ENCODE measurements at places on chromosomes 11 and 22.
A peak's percentile ranks its signal among the peaks of the same experiment; 100 is the strongest.

DNA sequence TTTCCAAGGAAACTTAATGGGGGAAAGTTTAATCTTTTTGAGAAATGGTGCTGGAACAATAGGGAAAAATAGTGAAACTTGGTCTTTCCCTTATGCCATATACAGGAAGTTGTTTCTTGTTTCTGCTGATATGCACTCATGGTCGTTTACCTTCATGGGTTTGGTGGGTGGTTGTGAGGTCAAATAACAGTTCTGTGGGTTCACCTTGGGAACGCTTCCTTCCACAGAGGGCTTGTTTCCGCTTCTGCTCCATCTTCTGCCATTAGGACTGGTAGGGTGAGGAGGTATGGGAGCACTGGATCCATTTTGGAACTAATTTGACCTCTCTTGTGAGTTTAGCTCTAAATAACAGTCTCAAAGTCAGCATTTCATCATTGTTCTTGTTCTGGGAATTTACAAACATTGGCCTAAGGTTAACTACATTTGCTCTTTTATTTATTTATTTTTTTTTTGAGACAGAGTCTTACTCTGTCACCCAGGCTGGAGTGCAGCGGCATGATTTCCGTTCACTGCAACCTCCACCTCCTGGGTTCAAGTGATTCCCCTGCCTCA is 17.6 kb upstream of the RELA start:
- DNase-seq = no peak

- no peak for DNase-seq
Measured at GRCh38 chr11:4125141-4125540, 30.5 kb downstream of the RRM1 start.

DNA sequence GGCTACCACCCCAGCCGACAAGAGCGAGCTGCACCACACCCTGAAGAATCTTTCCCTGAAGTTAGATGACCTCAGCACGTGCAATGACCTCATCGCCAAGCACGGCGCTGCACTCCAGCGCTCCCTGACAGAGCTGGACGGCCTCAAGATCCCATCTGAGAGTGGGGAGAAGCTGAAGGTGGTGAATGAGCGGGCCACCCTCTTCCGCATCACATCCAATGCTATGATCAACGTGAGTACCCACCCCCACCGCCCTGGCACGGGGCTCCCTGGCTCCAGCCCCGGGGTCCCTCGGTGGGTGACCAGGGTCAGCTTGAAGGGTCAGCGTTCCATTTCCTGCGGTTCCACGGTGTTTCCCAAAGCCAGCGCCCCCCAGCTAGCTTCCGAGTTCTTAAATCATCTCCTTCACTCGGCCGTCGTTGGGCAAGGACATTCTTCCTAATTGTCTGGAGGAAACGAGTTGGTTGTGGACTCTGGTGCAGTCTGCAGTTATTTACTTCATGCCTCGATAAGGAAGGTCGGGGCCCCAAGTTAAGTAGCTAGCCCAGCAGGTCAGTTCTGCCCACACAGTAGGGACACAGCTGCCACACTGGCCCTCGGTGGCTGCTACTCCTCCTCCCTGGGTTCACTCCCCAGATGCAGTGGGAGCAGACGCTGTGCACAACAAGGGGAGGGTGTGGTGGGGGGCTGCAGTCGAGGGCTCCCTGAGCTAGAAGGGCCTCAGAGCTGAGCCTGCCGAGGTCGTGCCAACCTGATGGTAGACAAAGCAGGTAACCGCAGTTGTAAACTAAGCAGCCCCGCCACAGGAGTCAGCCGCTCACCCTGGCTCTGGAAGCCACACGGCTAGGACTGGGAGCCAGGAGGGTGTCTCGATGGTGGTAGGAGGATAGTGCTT is 97.9 kb downstream of the MORC2 start:
- DNase-seq = no peak

GRCh38 chr11:126764231-126764630 is 236.3 kb downstream of the KIRREL3 start:
- no peak for DNase-seq

GRCh38 chr11:3002351-3002861 is 10.3 kb upstream of the NAP1L4 start:
- no peak for DNase-seq

DNA sequence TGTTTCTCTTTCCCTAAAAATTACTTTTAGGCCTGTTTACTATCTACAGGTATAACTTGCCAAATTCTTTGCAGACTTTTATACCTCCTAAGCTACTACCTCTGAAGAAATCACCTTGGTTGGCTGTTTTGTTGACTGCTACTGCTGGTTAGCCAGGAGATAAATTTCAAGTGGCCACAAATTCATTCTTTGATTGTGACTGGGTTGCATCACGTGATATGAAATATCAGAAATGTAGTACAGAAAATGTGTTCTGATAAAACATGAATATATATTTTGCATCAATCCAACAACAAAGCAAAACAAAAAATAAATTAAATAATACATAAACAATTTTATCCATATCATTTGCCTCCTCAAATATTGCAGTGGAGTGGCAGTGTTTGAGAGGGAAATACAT is 291.1 kb downstream of the CNTN5 start:
- no peak for DNase-seq

GRCh38 chr11:46438211-46438610 is 46.6 kb upstream of the CHRM4 start:
- no peak for DNase-seq

- no peak for DNase-seq
Measured at GRCh38 chr11:130829920-130830511, 86.3 kb downstream of the SNX19 start.

DNA sequence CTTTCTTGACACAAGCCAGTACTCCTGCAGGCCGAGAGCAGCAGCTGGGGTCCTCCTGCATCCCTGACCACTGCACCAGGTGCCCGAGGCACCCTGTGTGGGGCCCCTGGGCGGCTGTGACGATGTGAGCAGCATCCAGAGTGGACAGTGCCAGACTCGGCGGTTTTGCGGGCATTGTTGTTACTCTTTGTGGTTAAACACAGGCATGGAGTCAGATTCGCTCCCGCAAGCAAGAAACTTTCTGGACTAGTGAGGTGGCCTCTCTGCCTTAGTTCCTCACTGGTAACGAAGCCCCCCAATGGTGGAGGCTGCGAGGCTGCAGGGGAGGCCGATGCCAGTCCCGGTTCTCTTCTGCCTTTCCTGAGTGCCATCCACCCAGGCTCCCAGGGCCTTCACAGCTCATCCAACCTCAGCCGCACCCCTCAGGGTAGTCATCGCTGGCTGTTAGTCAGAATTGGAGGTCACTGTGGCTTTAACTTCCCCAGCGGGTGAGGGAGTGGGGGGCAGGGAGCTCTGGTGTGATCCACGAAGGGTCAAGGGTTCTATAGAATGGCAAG is 3.7 kb upstream of the CLDN5 start:
- no peak for DNase-seq

DNA sequence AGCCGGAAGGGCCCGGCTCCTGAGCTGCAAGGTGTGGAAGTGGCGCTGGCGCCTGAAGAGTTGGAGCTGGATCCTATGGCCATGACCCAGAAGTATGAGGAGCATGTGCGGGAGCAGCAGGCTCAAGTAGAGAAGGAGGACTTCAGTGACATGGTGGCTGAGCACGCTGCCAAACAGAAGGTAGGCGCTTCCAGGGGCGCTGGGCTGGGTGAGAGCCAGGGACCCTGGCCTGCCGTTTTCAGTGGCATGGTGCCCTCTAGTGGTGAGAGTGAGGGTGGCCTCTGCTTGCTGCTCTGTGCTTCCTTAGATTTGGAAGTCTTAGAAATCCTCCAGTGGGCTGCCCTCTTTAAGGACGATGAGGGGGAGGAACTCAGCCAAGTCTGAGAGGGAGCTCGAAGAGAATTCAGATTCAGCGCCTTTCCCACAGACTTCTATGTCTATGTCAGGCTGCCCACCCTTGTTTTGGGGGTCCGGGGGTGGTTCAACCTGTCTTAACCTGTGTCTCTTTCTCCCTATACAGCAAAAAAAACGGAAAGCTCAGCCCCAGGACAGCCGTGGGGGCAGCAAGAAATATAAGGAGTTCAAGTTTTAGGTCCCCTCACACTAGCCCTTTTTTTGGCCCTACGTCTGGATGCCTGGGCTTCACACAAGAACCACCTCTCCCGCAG is 1.8 kb upstream of the PACS1 start:
- no peak for DNase-seq

DNA sequence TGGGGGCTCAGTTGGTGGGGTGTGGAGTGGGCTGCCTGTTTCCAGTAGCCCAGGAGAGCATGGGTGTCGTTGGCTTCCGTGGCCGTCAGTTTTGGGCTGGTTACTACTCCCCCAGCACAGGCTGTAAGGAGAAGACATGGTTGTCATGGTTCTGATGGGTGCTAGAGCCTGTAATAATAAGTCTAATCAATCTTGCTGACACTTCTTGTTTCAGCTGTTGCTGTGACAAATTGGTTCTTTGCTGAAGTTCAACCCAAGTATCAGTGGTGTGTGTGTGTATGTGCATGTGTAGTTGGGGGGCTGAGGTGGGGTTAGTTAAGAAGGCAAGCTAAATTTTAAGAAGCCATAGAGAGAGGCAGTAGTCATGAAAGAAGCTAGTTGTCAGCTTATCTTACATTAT is 61.3 kb upstream of the DBX1 start:
- no peak for DNase-seq

GRCh38 chr11:11898648-11899047 is 56.9 kb downstream of the USP47 start:
- DNase-seq = no peak

DNA sequence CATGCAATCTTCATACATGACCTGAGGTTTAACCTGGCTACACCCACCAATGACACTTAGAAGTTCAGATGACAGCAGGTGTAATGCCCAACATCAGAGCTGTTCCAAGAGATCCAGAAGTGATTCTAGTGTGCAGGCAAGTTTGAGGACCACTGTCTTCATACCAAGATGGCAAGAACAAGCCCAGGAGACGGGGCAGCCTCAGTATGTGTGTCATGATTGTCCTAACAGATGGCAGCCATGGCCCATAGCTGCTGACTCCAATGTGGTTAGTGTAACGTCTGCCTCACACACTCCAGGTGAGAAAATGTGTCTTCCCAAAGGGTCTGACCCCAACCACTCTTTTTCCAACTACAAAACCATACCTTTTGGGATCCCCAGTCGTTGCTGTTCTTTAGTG is 97.3 kb downstream of the ETS1 start:
- DNase-seq = no peak

- peak; percentile 8 for DNase-seq
Measured at GRCh38 chr11:84673753-84674152, 953.4 kb downstream of the DLG2 start.

DNA sequence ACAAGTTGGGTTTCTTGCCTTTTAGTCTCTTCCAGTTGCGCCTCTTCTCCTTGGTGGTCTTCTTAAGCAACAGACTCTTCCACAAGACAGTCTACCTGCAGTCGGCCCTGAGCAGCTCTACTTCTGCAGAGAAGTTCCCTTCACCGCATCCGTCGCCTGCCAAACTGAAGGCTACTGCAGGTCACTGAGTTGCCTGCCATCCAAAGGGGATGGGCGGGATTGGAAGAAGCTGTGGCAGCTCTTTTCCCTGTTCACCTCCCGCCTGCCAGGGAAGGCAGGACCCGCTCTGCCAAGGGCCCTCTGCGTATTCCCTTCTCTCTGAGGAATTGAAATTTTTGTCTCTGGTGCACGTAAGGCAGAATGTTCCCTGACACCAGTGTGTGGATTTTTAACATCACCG is 9.2 kb upstream of the STT3A start:
- DNase-seq = no peak

- no peak for DNase-seq
Measured at GRCh38 chr22:22316589-22316988, 72.0 kb downstream of the VPREB1 start.

DNA sequence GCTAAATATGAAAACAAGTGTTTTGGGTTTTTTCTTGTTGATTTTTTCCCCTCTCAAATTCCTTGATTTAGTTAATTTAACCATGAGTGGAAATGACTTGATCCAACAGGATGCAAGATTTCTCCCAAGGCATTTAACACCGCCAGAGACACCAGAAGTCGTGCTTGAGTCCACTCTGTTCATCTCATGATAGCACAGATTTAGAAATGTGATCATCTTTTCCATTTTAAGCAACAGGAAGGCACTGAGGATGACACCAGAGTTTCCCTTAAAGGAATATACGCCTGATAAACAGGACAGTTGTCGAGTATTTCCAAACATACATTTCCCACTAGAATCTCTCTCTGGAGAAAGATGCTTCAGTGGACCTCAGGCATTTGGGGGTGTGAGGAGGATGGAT is 318.7 kb downstream of the CADM1 start:
- no peak for DNase-seq
